ENCODE measurements at places on chromosomes 3 and 15.

GRCh38 chr3:123380261-123380660 lies 68.6 kb downstream of the ADCY5 start:
- DNase-seq: no peak

- DNase-seq: no peak
Measured at GRCh38 chr3:105790534-105790933, 78.3 kb downstream of the CBLB start.

GRCh38 chr15:23570486-23570885 lies 5.0 kb downstream of the MKRN3 start:
- DNase-seq: no peak

DNA sequence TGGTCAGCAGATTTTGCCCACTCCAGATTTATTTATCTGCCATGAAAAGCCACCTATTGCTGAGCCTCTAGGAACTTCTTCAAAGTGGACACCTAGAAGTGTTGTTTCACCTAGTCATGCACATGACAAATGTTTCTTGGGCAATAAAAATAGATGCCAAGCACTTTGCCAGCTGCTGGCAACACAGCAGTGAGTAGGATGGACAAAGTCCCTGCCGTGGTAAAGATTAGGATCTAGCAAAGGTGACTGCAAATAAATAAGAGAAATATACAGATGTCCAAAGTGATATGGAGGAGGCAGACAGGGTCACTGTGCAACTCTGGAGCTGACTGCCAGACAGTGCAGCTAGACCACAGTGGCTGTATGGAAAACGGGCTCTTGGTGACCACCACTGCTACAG lies 137.9 kb downstream of the SUCLG2 start:
- no peak for DNase-seq

DNA sequence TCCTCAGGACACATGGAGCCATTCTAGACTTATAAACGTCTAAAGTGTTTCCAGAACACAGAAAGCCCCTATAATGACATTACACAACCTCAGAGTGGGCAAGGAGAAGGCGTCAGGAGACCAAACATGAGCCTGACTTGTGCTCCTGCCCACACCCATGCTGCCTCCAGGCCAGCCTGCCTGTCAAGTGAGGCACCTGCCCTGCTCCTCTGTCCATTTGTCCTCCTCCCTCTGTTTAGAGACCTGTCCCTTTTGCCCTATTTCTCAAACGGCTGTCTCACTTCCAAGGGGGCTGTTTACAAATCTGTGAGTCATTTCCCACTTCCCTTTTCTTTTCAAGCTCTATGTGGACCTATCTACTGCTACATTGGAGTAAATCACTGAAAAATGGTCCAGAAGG lies 21.0 kb downstream of the ZDHHC3 start:
- DNase-seq: no peak

DNA sequence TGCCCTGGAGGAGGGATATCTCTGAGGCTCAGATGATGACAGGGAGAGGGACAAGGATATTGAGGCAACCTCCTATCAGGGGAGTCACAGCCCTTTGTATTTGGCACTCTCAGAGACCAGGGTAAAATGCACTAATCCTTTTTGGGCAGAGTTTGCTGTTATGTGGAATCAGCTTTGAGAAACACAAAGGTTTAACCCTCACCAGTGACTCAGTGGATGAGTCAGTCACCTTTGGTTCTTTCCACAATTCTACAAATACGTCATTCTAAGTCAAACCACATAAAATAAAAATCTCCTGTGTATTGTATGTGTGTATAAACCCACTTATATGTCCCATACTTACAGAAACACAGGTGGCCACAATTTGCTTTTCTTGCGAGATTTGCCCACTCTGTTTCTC lies 5.1 kb downstream of the LSAMP start:
- DNase-seq: peak; percentile 78

DNA sequence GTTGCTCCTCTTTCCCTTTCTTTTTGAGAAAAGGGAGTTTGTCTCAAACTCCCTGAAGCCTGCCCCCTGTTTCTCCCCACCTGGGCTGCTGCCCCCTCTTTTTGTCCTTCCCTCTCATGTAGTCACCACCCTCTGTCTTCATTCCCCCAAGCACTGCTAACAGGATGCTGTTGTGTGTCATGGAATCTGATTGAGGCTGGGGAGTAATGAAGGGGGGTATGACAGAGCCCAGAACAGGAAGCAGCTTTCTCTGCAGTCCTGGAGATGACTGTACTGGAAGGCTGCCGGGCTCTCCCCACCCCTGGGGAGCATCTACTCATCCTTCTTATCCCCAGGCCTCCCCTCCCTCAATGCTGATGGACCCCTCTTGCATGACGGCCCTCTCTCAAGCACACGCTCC lies 181.6 kb downstream of the ABHD5 start:
- DNase-seq: peak; percentile 85

DNA sequence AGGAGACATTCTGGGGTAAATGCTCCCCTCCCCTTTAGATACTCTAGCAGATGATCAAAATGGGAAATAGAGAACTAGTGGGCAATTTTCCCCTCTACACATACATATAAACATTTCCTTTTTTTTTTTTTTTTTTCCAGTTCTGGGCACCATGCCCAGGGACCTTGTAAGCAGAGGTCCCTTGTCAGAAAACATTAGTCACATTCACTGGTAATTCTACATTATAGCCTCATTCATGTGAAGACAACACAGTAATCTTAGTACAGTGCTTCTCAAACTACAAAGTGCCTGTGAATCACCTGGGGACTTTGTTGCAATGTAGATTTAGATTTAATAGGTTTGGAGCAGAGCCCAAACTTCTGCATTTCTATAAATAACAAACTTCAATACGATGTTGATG lies 60.1 kb upstream of the ACTC1 start:
- peak; percentile 66 for DNase-seq

GRCh38 chr3:178568155-178568731 lies 32.0 kb downstream of the KCNMB2 start:
- DNase-seq: no peak

DNA sequence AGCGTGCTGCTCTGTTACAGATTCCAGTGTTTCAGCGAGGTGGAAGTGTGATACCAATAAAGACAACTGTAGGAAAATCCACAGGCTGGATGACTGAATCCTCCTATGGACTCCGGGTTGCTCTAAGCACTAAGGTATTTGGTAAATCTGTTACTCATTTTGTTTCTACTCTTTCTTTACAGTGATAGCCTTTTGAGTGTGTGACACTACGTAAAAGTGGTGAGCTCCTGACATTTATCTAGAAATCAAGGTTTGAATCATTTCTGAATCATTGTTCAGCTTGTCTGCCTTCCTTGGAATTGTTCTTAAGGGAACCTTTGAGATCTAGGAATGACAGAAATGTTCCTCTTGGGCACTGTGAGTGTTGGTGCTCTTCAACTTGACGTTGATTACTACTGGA lies 11.2 kb upstream of the CAPN3 start:
- DNase-seq: peak; percentile 65

DNA sequence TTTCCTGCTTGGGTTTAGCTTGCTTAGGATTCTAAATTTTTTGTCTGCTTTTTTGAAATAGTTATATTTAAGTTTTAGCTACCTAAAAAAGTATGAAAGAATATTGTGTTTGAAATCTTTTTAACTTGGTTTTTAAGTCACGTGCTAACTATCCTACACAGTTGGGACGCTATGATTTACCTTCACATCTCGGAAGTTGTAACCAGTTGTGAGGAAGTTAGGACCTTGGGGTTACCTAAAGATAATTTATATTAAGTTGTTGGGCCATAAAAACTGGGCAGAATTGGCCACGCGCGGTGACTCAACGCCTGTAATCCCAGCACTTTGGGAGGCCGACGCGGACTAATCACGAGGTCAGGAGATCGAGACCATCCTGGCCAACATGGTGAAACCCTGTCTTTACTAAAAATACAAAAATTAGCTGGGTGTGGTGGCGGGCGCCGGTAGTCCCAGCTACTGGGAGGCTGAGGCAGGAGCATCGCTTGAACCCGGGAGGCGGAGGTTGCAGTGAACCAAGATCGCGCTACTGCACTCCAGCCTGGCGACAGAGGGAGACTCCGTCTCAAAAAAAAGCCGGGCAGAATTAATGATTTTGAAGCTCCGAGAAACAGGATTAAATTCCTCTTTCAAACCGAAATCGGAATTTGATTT lies 1.0 kb downstream of the ZFAND6 start:
- DNase-seq: no peak

- no peak for DNase-seq
Measured at GRCh38 chr3:70000563-70001081, 1.1 kb downstream of the SAMMSON start.

- no peak for DNase-seq
Measured at GRCh38 chr15:99925661-99926461, 192.6 kb upstream of the LYSMD4 start.

GRCh38 chr3:134375582-134376384 lies 1.5 kb upstream of the AMOTL2 start:
- no peak for DNase-seq

GRCh38 chr3:119405315-119405714 lies 58.1 kb downstream of the TMEM39A start:
- no peak for DNase-seq

- DNase-seq: no peak
Measured at GRCh38 chr15:24684313-24684712, 8.7 kb downstream of the NPAP1 start.

GRCh38 chr3:58242340-58242739 lies 4.7 kb downstream of the ABHD6 start:
- no peak for DNase-seq

- DNase-seq: peak; percentile 35
Measured at GRCh38 chr15:47514200-47514652, 203.1 kb upstream of the SEMA6D start.

DNA sequence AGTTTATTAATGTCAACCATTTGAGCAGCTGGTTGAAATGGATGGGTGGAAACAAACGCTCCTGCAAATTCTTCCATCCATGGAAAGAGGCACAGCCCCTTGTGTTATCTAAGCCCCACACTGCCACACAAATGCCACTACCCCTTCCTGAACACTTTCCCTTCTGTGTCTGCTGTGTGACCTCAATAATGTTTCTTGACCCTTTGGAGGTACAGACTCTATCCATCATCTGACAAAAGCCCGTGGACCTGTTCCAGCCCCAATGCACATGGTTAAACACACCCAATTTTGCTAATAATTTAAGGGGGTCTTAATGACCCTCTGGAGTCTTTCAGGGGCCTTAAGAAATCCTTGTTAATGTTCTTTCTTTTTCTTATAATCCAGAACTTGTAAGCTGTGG lies 482.2 kb upstream of the CFAP20DC start:
- no peak for DNase-seq

- no peak for DNase-seq
Measured at GRCh38 chr3:49273825-49274532, 3.1 kb downstream of the C3orf62 start.

- DNase-seq: no peak
Measured at GRCh38 chr3:55226696-55227095, 260.4 kb downstream of the WNT5A start.

DNA sequence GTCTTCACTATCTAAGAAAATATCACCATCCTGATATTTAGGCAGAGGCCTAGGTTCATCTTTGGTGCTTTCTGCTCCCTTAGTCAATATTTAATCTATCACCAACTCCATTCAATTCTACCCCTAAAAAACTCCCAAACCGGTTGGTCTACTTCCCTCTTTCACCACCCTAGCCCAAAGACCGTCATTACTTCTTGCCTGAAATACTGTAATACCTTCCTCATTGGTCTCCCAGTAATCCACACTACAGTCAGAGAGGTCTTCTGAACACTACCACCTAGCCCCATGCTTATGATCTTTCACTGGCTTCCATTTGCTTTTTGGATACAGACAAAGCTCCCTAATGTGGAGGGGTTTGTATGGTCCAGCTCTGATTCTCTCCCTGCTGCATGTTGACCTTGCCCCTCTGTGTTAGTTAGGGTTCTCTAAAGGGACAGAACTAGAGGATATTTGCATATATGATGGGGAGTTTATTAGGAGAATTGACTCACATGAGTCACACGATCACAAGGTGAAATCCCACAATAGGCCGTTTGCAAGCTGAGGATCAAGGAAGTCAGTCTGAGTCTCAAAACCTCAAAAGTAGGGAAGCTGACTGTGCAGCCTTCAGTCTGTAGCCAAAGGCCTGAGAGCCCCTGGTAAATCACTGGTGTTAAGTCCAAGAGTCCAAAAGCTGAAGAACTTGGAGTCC lies 36.4 kb upstream of the ATP2C1 start:
- no peak for DNase-seq

DNA sequence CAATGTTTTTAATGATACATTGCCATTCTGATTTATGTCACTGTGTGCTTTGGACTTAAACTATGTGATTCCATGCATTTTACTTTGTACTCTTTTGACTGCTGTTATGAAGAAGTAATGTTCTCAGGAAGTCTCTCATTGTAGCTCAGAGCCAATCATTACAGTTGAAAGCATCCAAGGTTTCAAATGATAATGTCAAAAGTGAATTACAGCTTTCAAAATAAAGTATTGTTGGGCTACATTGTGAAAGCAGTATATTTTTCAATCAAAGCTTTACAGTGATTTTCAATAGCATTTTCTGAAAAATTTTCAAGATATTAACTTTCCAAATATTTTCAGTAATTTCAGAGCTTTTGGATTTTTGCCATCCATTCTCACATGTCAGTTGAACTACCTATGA lies 243.6 kb downstream of the ZIC4 start:
- DNase-seq: no peak

DNA sequence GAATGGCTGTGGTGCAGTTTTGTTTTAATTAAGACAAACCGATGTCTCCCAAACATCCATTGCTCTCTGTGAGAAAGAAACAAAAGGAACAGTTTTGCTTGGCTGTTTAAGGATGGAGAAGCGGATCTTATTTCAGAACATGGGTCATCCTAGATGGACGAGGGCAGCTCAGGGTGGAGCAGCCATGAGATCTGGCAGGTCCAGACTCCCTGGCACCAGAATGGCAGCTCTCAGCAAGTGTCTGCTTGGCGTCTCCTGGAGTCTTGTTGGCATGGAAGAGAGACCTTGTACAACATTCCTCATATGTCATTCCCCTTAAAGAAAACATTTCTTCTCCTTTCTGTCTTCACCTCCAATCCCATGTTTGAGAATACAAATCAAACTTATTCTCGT lies 93.8 kb downstream of the ADAMTSL3 start:
- no peak for DNase-seq

DNA sequence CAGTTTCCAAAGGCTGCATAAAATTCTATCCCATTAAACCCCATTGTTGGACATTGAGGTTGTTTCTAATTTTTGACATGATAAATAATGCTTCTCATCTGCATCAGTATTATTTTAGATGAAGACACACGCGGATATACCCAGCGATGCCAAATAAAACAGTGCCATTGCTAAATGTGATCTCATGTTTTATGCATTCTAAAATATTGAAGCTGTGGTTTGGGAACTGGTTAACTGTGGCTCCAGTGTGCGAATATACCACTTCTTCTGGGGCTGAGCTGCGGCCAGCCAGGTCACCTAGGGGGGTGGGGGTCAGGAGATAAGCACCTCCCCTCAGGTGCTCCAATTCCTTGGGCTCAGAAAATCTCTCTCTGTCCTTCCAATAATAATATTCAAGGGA lies 230.0 kb downstream of the ADAMTS9 start:
- no peak for DNase-seq

Data from skeletal muscle cell (primary cell).